ENCODE measurements at places on chromosomes 12 and 14.

DNA sequence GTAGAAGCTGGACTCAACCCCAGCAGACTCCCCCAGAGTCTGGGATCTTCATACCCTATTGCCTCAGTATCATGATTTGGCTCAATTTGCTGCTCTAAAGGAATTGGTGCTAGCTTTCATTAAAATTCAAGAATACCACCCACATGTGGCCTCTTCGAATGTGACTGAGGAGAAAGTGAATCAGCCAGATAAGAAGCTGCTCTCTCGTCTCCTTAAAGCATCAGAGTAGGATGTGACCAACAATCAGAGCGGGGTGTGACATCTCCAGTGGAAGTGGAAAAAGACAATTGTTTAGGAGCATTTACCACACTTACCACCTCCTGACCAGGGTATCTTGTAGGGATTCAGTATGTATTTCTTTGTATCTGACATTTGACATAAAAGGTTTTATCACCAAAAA lies 278.2 kb upstream of the DIO2 start:
- DNase-seq, result no peak

GRCh38 chr12:131211340-131211938 lies 257.7 kb downstream of the ADGRD1 start:
- DNase-seq, result no peak

GRCh38 chr14:105094193-105094907 lies 29.1 kb upstream of the GPR132 start:
- no peak for DNase-seq

- no peak for DNase-seq
Observed at GRCh38 chr12:56128670-56129205, 671 bp downstream of the ESYT1 start.

DNA sequence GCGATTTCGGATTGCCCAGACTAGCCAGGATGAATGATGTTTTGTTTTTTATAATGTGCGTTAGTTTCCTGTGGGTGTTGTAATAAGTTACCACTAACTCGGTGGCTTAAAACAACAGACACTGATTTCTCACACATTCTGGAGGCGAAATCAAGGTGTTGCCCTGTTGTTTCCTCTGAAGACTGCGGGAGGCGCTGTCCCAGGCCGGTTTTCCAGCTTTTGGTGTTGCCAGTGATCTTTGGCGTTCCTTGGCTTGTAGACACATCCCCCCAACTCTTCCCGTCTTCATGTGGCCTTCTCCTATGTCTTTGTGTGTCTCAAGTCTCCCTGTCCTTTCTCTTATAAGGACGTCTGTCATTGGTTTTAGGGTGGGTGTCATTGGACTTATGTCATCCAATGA lies 267.7 kb downstream of the AACS start:
- DNase-seq, result no peak

DNA sequence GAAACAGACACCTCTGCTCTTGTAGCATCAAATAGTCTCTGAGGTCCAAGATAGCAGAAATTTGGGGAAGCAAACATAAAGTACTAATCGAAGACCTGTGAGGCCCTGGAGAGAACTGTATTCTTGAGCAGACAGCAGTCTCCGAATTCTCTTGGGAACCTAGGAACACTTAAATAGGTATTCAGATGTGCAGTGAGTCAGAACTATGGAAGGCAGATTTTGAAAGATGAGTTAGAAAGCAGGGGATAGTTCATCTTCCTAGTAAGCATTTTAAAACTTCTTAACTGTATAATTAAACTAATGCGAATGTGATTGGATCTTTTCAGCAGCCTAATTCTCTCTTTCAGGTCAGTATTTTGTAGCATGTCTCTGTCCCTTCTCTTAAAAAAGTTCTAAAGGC lies 30.6 kb downstream of the NAA30 start:
- DNase-seq, result no peak

DNA sequence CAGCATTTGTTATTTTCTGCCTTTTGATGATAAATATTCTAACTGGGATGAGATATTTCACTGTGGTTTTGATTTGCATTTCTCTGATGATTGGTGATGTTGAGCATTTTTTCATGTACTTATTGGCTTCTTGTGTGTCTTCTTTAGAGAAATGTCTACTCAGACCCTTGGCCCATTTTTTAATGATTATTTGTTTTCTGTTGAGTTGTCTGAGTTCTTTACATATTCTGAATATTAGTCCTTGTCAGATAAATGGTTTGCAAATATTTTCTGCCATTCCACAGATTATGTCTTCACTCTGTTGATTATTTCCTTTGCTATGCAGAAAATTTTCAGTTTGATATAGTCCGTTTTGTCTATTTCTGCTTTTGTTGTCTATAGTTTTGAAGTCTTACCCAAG lies 317.0 kb downstream of the CEP128 start:
- peak; percentile 59 for DNase-seq

- DNase-seq, result peak; percentile 35
Observed at GRCh38 chr14:96363751-96364336, 518 bp downstream of the GSKIP start.

- no peak for DNase-seq
Observed at GRCh38 chr12:47193066-47193465, 113.3 kb upstream of the AMIGO2 start.

Data from GM04503 (cell line).